ENCODE measurements at places on chromosomes 12 and 14.
A peak's percentile ranks its signal among the peaks of the same experiment; 100 is the strongest.

DNA sequence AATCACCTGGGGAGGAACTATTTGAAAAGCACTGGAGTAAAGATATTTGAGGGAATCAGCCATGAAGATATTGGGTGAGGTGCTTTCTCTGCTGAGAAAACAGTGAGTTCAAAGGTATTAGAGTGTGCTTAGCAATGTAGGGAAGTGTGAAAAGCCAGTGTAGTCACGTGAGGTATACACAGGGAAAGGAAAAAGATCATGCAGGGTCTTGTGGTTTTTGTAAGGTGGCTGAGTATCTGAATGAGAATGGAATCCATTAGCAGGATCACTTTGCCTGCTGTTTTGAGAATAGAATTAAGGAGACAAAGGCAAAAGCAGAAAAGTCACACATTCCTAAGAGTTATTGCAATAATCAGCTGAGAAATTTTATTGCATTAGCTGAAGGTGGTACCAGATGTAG is 193.0 kb downstream of the PIK3C2G start:
- no peak for DNase-seq

DNA sequence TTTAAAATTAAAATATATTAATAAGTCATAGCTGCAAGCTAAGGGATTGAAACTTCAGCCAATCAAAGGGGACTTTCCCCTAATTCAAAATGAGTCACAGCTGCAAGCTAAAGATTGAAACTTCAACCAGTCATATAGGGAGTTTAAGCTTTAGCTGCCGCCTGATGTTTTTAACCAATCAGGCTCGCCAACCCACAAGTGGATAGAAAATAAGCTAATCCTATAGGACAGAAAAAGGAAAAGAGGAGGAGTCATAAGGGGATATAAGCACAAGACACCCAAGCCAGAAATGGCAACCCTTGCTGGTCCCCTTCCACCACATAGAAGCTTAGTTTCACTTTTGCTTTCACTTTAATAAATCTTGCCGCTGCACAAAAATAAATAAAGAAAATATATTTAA is 1154.6 kb downstream of the GALC start:
- peak; percentile 41 for DNase-seq

DNA sequence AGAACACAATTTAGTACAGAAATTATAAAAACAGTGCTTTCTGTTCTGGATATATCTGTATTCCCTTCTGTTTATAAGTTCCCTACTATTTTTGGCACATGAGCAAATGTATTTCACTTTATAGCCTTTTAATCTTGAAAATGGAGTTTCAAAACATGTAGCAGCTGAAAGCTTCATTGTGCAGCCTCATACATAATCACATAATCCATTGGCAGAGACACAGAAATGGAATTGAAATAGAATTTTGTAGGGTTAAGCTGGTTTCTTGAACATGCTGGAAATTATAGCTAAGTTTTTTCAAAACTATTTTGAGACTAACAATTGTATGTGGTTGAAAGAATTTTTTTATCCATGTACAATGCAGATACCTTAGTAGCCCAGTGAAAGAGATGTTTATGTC is 614.3 kb upstream of the MDGA2 start:
- no peak for DNase-seq

GRCh38 chr14:77303417-77304156 is 17.1 kb downstream of the POMT2 start:
- DNase-seq, result peak; percentile 96

GRCh38 chr12:25939606-25940005 is 18.9 kb upstream of the RASSF8 start:
- DNase-seq, result no peak

- DNase-seq, result peak; percentile 55
These were observed 11.6 kb downstream of the RASSF8 start for GRCh38 chr12:25970082-25970481.

DNA sequence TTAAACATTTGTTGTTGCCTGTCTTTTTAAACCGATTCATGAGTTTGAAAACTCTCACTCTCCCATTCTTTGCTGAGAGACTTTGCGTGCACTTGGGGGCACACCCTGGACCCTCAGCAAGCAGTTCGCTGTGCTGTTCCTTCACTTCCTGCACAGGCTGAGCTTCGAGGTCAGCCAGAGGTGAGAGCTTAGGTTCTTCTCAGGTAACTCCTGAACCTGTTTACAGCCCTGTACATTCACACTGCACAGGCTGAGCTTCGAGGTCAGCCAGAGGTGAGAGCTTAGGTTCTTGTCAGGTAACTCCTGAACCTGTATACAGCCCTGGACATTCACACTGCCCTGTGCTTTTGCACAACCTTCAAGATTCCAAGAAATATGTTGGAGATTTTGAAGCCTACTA is 9.8 kb upstream of the CLECL1 start:
- no peak for DNase-seq

DNA sequence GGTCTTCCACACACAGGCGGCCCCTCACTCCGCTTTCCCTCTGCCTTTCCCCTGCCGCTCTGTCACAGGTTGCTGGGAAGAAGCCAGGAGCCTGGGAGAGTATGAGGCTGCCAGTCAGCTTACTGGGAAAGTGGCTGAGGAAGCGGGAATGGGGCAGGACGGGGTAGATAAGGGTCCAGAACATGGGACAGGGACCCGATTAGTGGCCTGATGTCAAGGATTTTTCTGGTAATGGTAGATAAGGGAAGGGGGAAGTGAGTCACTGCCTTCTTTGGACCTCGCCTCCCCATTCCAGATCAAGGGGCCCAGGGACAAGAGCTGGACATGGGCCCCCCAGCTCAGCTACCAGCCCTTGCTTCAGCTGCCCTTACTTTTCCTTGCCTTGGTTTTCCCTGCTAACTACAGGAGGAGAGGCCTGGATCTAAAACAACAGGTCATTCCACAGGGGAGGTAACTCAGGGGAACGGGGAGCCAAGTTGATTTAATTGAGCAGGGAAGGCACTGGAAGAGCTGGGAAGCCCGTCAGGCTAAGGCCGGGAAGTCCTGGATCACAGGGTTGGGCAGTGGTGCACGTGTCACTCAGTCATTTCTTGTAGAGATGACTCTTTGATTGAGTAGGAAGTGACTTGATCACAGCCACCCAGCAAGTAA is 3.5 kb upstream of the LPAR5 start:
- no peak for DNase-seq

- DNase-seq, result peak; percentile 73
These were observed 1.8 kb downstream of the FBXL14 start for GRCh38 chr12:1592444-1593173.

DNA sequence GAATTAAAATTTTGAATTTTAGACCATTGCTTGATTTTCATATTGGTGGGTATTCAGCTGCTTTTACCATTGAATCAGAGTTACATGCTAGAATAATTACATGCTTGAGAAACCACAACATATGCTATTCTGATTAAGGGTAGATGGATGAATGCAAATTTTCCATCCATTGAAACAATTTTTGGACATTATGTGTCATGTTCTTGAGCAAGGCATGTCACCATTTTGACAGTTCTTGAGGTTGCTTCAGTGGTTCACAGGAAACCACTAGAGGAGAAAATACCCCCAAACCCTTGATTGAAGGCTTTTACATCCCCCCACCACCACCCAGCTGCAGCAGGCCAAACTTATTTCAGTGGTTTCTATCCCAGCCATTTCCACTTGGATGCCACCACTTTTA is 13.5 kb downstream of the UBR7 start:
- DNase-seq, result no peak

- no peak for DNase-seq
These were observed 164.7 kb downstream of the VRK1 start for GRCh38 chr14:96961895-96962294.

DNA sequence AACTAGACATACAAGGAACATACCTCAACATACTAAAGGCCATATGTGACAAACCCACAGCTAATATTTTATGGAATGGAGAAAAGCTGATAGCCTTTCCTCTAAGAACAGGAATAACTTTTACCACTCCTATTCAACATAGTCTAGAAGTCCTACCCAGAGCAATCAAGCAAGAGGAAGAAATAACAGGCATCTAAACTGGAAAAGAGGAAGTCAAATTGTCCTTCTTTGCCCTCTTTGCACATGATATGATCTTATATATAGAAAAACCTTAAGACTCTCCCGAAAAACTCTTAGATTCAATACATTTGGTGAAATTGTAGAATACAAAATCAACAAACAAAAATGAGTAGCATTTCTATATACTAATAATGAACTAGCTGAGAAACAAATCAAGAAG is 110.0 kb downstream of the ATP23 start:
- DNase-seq, result no peak

- no peak for DNase-seq
These were observed 227.9 kb downstream of the DACT1 start for GRCh38 chr14:58865514-58866281.

- no peak for DNase-seq
These were observed 443.2 kb upstream of the TMEM132C start for GRCh38 chr12:127823801-127824200.

GRCh38 chr14:59254146-59254910 is 65.9 kb downstream of the DAAM1 start:
- peak; percentile 78 for DNase-seq

DNA sequence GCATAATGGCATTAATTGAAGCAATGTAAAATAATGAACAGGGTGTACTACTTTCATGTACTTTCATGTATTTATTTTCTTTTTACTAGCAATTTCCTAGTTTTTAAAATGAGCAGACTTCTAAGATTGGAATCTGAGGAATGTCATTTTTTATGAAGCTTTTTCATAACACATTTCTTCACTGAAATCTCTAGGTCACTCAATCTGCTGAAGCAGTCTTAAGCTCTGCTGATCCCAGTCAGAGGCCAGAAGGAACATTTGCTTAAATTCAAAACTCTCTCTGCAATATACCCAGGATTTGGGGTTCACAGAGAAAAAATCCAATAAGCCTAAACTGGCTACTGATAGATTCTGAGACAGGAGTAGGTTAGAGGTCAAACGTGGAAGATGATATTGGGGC is 73.6 kb upstream of the CNTN1 start:
- DNase-seq, result no peak

DNA sequence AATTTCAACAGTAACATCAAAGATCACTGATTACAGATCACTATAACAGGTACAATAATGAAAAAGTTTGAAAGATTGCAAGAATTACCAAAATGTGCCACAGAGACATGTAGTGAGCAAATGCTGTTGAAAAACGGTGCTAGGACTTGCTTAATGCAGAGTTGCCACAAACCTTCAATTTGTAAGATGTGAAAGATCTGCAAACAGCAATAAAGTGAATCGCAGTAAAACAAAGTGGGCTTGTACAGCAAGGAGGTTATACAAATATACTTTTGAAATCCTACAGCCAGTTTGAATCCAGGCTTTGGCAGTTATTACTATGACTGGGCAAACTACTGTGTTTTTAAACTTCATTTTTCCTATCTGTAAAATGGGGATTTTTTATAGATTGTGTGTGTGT is 1.0 kb upstream of the PLEKHA5 start:
- no peak for DNase-seq

- no peak for DNase-seq
These were observed 209.3 kb downstream of the DAD1 start for GRCh38 chr14:22379727-22380126.

DNA sequence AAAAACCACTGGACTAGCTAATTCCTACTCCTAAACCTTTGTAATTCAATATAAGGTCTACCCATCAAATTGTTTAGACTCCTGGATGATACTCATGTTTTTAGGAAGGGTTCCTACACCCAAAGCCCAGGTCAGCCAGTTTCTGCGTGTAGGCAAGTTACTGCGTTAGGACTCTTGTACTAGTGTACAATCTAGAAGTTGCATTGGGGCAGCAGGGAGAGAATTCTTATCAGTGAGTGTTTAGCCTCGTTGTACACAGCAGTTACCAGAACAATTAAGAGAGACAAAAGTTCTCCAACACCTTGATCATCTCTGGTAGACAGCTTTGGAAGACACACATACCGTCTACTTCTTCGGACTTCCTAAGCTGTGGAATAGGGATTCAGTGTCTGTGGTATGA is 29.2 kb downstream of the FBXL14 start:
- DNase-seq, result no peak

DNA sequence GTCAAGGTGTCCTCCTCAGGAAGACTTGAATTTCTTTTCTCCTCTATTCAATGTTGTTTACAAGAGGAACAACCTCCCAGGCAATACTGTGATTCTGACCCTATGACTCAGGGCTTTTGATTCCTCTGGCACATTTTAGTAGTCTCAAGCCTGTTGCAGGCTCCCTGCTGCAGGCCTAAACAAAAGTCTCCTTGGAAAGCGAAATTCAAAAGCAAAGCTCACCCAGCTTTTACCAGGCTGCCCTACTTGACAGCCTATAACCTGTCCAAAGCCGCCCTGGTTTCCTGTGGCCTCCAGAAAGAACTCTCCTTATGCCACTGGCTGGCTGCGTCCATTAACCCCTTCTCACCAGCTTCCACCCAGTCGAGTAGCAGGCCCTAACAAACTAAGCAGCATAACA is 11.6 kb downstream of the FGD6 start:
- DNase-seq, result peak; percentile 73

- DNase-seq, result peak; percentile 21
These were observed 15.7 kb upstream of the SLC10A1 start for GRCh38 chr14:69812711-69813110.

GRCh38 chr12:29551812-29552211 is 54.3 kb upstream of the OVCH1 start:
- no peak for DNase-seq

DNA sequence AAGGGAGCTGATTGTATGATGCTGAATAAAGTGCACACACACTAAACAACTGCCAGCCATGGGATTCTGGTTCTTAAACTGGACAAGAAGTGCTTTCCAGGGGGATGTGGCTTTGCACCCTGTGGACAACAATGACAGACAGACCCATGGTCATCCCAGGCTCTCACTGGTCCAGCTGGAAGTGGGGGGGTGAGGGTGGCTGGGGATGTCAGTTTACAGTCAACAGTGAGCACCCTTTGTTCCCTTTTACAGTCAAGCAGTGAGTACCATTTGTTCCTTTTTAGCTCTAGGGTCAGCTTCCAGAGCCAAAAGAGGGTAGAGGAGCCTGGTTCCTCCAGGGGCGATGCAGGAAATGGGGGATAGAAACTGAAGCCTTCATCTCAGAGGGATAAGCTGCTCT is 100.7 kb downstream of the SMOC1 start:
- DNase-seq, result no peak

GRCh38 chr14:24436355-24437019 is 6.1 kb downstream of the SDR39U1 start:
- peak; percentile 72 for DNase-seq

- no peak for DNase-seq
These were observed 19.3 kb downstream of the SLC25A3 start for GRCh38 chr12:98612696-98613334.

All from Daoy (cell line).